HFF-Myc (cell line): ENCODE measurements at places on chromosomes 6 and 20.

DNA sequence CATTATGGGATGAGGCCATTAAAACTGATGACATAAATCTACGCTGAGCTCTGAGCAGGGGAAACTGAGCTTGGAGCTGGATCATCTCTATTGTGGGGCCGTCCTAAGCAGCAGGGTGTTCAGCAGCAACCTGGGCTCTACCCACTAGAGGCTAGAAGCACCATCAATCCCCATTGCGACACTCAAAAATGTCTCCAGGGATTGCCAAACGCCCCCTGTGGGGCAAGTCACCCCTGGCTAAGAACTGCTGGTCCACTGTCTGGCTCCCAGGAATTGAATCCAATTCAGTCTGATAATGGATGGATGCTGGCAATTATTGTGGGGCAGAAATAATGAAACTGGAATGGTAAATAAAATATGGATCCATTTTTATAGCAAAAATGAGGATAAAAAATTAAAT is 38.2 kb downstream of the PMEPA1 start:
- no peak for DNase-seq

- DNase-seq = no peak
These were observed 30.1 kb downstream of the CASP8AP2 start for GRCh38 chr6:89859744-89860143.

- no peak for DNase-seq
These were observed 24.6 kb upstream of the SERPINB1 start for GRCh38 chr6:2866171-2866846.

DNA sequence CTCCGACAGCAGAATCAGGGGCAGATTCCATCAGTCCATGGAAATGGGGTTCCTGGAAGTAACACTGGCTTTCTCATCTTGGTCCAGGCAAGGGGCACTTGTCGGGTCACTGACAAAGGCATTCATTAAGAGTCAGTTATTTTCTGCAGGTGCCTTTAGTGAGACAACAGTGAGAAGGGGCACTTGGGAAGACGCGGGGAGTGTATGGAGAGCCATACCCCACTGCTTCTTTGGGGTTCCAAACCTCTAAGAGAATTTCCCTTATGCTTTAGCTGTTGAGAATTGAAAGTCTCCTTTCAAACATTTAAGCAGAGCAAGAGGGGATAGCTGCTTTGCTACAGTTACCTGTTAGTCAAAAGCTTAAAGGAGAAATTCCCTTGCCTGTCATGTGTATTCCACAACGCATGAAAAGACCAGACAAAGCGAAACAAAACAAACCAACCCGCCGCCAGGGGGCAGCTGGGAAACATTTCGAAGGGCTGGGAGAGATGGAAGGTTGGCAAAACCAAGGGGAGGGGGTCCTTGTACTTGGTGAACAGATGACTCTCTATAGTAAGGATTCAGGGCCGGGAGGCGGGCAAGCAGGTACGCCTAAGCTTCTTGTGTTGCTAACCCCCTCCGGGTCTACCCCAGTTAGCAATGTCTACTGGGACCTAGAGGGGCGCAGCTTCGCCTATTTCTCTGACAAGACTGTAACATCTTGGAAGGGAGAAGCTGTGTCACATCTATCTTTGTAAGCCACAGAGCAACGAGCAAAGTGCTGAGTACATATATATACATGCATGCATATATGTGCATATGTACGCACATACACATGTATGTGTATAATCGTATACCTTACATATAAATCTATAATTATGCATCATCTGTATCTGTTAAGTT is 474.9 kb upstream of the AGPAT4 start:
- DNase-seq = no peak

DNA sequence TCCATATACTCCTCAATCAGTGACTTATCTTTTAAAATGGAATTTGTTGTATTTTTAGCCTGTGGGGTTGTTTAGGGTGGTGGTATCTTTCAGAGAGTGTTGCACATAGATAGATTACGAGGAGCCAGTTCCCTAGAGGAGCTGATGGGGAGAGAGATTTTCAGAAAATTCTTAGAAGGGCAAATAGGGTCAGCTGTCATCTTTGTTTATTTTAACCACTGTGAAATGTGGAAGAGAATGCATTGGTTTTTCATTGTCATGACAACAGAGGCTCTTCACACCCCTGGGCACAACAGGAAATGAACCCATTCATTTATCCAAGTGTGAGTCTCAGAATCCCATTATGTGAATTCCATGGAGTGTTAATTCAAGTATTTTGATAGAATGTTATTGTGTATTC is 188.4 kb downstream of the JARID2 start:
- no peak for DNase-seq

GRCh38 chr20:46057856-46058598 is 29.0 kb downstream of the SLC12A5 start:
- DNase-seq = no peak

DNA sequence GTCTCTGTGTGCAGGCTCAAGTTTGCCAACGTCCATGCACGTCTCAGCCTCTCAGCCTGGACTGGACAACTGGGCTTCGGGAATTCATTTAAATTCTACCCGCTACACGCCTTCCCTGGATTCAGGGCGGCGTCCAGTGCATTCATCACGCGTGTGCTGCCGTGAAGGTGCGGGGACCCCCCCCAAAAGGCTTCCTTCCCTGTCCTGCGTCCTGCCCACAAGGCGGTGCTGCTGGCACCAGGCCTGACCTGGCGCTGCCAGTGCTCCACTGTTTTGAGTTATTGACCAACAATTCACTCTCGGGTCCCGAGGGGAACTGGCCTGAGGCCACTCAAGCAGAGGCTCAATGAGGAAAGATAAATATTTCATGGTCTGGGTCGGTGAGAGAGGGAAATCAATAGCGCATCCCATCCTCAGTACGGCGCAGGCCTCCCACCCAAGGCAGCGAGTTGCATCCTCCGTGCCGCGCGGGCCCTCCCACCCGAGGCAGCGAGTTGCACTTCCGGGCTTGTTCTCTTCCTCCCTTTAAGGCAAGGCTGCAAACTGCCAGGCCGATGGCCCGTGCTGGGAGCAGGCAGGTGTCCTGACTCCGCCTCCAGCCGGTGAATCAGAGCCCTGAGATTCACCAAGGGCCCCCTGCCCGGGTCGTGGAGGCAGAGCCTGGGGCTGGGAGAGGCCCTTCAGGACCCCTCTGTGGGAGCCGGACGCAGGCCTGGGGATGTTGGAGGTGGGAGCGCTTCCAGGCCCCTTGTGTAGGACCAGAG is 22.8 kb upstream of the BHLHE23 start:
- no peak for DNase-seq

GRCh38 chr6:125802943-125803377 is 12.2 kb downstream of the NCOA7 start:
- DNase-seq = no peak

DNA sequence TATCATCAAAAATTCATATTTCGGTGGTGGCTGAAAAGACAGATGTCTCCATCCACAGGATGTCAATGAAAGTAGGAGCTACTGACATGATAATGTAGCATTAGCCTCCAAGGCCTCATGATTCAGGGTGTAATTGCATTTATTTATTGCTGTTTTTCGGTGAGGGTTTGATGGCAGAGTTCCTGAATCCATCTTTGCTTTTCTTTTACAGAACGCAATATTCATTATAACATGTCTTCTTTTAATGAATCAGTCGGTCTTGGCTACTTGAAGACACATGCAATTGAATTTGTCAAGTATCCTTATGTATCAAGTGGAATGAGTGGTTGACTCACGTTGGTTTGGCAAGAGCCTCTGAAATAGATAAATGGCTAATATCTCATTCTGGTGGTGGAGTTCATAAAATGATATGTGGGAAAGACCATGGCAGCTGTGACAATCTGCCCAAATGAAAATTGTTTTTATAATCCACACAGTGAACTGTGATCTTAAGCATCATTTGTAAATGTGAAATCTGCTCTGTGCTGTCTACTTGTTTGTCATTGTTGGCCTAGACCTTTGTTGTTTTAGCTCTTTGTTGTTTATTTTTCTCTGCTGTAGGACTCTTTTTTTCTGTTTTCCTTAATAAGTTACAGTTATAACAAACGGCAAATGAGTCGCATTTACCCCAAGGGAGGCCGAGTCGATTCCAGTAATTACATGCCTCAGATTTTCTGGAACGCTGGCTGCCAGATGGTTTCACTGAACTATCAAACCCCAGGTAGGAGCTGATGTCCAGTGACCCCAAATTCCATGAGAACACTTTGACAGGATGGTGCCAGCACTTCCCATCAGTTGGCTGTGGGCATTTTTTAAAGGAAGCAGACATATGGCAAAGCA is 105.7 kb upstream of the LAMP5 start:
- DNase-seq = no peak

GRCh38 chr20:51492167-51493092 is 50.1 kb downstream of the NFATC2 start:
- no peak for DNase-seq

GRCh38 chr6:162211777-162212176 is 515.8 kb downstream of the PRKN start:
- no peak for DNase-seq

GRCh38 chr20:44209686-44210405 is 725 bp downstream of the OSER1 start:
- no peak for DNase-seq

DNA sequence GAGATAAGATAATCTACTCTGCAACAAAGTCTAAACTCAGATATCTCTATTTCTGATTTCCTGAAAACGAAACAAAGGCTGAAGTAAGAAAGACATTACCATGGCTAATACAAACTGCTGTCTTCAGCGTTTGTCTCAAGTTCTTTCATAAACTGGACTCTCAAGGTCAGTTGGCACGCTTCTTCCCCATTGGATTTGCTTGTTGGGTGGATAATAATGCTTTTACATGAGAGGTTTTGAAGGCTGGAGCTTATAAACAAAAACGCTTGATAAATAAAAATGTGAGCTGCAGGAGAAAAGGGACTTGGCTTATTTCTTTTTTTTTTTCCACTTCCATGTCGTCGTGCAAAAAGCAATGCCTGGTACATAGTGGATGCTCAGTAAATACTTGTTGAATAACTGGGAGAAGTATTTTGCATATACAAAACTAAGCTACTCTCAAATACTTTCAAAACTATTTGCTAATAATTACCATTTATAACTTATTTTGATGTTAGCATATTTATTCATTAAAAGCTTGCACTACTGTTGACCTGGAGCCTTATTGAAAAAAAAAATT is 65.7 kb upstream of the EEF1A1 start:
- DNase-seq = no peak

DNA sequence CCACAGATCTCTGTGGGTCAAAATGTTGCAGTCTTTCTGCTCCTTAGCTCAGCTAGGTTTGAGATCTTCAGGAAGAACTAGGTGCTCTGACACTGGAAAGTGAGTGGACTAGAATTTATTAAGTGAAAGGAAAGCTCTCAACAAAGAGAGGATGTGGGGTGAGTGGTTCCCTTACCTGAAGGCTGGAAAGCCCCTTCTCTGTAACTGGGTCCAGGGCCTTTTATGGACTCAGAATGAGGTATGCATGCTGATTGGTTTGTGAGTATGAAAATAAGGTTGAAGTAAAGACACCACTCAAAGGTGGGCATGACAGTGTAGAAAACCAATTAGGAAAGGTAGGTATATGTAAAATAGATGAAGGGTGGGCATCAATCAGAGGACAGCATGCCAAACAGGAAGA is 485.5 kb downstream of the CD109 start:
- no peak for DNase-seq

GRCh38 chr20:36308353-36308752 is 2.2 kb downstream of the DLGAP4 start:
- DNase-seq = no peak

DNA sequence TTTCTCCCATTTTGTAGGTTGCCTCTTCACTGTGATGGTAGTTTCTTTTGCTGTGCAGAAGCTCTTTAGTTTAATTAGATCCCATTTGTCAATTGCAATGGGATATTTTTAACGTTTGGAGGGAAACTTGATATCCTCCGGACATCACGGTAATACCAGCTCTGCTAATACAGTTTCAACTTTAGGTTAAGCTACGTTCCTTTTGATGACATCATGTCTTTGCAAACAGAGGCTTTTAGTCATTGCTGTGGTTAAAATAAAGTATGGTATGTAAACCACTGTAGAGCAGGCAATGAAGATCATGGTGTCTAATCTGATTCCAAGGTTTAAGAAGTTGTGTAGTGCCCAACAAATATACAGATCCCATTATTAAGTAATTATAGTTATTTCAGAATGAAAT is 168.0 kb upstream of the CHD6 start:
- DNase-seq = no peak

- no peak for DNase-seq
These were observed 12.6 kb downstream of the TCP11 start for GRCh38 chr6:35128496-35128895.

- no peak for DNase-seq
These were observed 46.3 kb downstream of the CYP39A1 start for GRCh38 chr6:46606338-46606737.

GRCh38 chr20:22585786-22586493 is 1.6 kb upstream of the FOXA2 start:
- DNase-seq = no peak

- DNase-seq = peak; percentile 32
These were observed 146.7 kb downstream of the TASP1 start for GRCh38 chr20:13492001-13492481.

GRCh38 chr6:167644412-167645132 is 182.1 kb upstream of the AFDN start:
- no peak for DNase-seq

- no peak for DNase-seq
These were observed 181.6 kb downstream of the CDH26 start for GRCh38 chr20:60139663-60140446.

DNA sequence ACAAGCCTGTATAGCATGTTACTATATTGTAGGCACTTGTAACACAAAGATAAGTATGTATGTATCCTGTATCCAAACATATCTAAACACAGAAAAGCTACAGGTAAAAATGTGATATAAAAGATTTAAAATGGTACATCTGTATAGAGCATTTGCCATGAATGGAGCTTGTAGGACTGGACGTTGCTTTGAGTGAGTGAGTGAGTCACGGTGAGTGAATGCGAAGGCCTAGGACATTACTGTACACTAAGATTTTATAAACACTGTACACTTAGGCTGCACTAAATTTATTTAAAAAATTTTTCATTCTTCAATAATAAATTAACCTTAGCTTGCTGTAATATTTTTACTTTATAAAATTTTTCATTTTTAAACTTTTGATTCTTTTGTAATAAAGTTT is 136.9 kb downstream of the NKAIN2 start:
- no peak for DNase-seq

DNA sequence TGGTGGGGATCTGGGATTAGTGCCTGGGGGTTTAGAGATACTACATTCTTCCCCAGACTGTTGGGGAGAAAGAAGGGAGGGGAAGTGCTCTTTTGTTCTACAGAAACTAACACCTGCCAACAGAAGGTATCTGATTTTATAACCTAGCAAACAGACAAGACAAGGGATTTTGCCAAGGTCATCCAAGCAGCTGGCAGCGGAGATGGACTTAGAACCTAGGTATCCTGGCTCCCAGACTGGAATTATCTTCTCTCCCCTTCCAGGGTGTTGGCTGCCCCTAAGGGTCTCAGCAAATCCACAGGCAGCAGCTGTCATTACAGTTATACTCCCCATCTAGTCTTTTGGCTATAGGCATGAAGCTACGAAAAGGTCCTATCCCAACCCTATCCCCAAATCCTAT is 8.4 kb downstream of the SDC4 start:
- no peak for DNase-seq
